ENCODE measurements at places on chromosomes 1 and 21.

GRCh38 chr1:62613325-62613727 lies 16.0 kb downstream of the ANGPTL3 start:
- no peak for DNase-seq

GRCh38 chr21:42107881-42108553 lies 36.9 kb downstream of the UMODL1 start:
- DNase-seq, result peak; percentile 69

DNA sequence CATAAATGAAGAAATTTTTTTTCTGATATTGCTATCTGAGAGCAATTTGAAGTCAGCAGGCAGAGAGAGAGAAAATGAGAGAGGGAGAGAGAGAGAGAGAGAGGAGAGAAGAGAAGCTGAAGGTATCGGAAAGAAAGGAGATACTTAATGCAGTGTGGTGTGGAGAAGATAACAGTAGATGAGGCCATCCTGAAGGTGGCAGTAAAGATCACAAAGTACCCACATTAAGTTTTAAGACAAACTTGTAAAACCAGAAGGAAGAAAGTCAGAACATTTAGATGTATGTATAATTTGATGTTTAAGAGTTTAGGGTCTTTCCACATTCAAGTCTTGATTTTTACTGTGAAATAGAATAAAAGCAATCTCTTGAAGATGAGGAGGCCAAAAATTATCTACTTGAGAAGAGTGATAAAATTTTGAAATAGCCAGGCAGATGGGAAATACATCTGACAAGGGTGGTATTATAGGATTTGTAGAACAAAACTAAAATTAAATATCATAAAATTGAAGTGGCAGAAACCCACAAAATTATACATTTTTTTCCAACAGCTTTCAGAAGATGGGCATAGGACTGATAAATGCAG lies 1753.4 kb downstream of the MRPL39 start:
- peak; percentile 12 for DNase-seq

- no peak for DNase-seq
These were observed 11.6 kb downstream of the PEF1 start for GRCh38 chr1:31633117-31633516.

DNA sequence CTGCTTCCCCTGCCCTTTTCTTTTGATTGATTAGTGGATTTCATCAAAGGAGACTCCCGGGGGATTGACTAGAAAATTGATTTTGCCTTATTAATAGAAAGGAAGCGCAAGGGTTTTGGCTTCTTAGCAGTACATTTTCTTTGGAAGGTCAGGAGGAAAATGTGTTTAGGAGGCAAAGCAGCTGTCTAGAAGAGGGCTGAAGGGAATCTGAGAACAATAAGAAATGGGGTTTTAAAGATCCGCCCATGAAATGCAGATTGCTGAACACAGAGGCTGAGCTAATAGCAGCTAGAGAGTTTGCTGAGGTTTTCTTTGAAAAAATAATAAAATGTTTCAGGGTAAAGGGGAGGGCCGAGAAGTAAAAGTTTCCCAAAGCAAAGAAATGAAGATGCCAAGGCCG lies 4.9 kb downstream of the SERTAD4 start:
- DNase-seq, result no peak

GRCh38 chr1:231322880-231323530 lies 14.6 kb downstream of the EXOC8 start:
- no peak for DNase-seq

GRCh38 chr1:42979036-42979430 lies 20.4 kb upstream of the SLC2A1 start:
- no peak for DNase-seq

GRCh38 chr1:155083865-155084721 lies 5.5 kb downstream of the EFNA3 start:
- DNase-seq, result no peak

- no peak for DNase-seq
These were observed 227.7 kb downstream of the SMYD3 start for GRCh38 chr1:246279402-246279801.

GRCh38 chr21:33831962-33832659 lies 83.5 kb downstream of the ATP5PO start:
- no peak for DNase-seq

DNA sequence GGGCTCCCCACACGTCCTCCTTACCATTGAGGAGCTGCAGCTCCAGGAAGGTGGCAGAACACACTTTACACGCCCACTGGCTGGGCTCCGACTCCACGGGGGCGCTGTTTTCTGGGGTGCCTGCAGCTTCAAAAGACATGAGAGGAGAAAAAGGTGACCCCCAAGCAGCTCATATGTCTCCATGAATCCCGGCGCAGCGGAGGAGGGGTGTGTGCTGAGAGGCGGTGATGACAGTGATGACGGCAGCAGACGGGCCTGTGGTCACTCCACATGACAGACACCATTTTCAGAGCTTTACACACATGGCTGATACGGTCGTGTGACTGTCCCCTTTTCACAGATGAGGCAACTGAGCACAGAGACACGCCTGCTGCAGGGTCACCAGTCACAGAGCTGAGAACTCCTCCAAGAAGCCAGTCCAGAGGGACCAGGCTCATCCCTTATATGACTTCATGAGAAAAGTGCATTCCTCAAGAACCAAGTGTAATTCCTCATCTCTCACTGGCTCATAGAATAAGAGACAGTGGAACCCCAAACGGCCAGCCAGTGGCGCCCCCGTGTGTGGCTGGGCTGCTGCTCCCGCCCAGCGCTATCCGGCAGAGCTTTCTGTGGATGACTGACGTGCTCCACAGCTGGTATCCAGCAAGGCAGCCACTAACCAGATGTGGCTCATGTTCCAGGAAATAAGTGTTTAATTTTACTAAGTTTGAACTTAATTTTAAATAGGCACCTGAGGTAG lies 31.9 kb downstream of the PRDM15 start:
- no peak for DNase-seq

GRCh38 chr21:45541221-45542039 lies 810 bp downstream of the SLC19A1 start:
- peak; percentile 66 for DNase-seq

- no peak for DNase-seq
These were observed 29.4 kb downstream of the TMPRSS2 start for GRCh38 chr21:41478319-41479177.

GRCh38 chr1:223482766-223483165 lies 89.6 kb downstream of the CCDC185 start:
- DNase-seq, result no peak
